ENCODE measurements at places on chromosomes 1 and 21.
A peak's percentile ranks its signal among the peaks of the same experiment; 100 is the strongest.

GRCh38 chr1:19860418-19860817 lies 21.8 kb upstream of the OTUD3 start:
- DNase-seq = no peak

GRCh38 chr1:45803299-45803780 lies at the start of gene MAST2:
Gene MAST2 (plus strand): TSS chr1:45803612. CDS start chr1:45803896, 284 bp downstream.
- DNase-seq = peak; percentile 84

- no peak for DNase-seq
These were observed 1181.9 kb upstream of the PRMT6 start for GRCh38 chr1:105874621-105875020.

GRCh38 chr21:35411434-35411833 lies 362.3 kb upstream of the RUNX1 start:
- DNase-seq = no peak

- DNase-seq = no peak
These were observed 104.6 kb upstream of the LBR start for GRCh38 chr1:225532240-225532944.

DNA sequence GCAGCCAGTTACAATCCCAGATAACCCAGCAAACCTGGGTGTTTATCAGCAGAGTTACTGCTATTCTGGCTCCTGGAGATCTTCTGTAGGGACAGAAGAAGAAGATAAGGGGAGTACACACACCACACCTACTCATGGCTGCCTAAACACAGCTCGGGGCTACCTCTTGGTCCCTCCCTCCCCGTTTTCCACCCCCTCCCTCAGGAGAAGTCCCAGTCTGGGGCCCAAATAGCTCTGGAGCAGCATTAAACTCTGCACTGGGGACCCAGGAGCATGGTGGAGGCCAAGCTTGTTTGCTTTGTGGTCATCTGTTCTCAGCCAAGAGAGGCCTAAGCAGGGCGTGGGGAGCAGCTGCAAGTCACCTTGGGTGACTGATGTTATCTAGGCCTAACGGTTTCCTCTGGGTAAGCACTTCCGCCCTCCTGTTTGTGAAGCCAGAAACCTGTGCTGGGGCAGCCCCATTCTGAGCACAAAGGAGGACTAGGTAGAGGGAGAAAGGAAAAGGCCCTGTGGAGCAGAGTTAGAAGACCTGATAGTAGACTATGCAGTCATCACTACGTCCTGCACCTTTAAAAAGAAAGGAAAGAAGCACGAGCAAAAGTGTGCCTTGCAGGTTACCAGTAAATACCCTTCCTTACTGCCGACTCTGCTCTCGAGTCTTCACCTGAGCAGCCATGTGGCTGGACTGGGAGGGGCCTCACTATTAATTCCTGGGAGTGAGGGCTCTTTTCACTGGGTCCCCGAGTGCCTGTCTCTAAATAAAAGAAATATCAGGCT lies 2.0 kb upstream of the RCSD1 start:
- peak; percentile 76 for DNase-seq

All from stimulated activated naive CD4-positive, alpha-beta T cell treated with Interleukin-2 at 50 U/mL for 16 hours (primary cell).